Glutamatergic neuron (in vitro differentiated cells): ENCODE measurements at places on chromosomes 11 and 22. TPM values are rescaled to one million over a fixed set of nuclear protein-coding genes. Genes with fewer than 3 reads are reported as not detected.
A peak's percentile ranks its signal among the peaks of the same experiment; 100 is the strongest.

DNA sequence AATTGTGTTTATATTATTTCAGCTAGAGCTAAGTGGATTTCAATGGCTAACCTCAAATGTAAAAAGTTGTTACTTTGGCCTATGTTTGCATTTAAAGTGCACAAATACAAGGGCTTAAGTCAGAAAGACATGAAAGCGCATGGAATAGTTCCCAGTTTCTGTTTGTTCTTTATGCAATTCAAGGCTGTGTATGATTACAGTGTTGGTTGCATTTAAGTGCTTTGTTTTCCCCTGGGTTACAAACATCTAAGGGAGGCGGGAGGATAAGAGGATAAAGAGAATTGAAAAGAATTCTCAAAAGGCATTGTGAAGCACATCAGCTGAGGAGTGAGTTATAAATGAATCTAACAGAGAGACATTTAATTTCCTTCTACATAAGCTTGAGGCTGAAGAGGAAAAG, 453.4 kb downstream of the NTM start:
- no peak overlapping the region for H3K27ac ChIP-seq
- no peak overlapping the region for H3K4me3 ChIP-seq
- no peak for DNase-seq
- H3K4me1 ChIP-seq: peaks cover 4% of the 10 kb centered on the region
- H3K36me3 ChIP-seq: no peaks in the 10 kb centered on the region

GRCh38 chr22:31818481-31819392, 64.9 kb downstream of the DEPDC5 start:
- H3K27me3 ChIP-seq: no peaks in the 10 kb centered on the region
- H3K27ac ChIP-seq: no peak overlapping the region
- H3K4me3 ChIP-seq: no peak overlapping the region
- no peaks in the 10 kb centered on the region for H3K36me3 ChIP-seq
- DNase-seq: no peak
- no peaks in the 10 kb centered on the region for H3K4me1 ChIP-seq

ARHGAP20 gene
- not detected for total RNA-seq

- peak overlapping the region; percentile 6 for H3K27ac ChIP-seq
- DNase-seq: no peak
- H3K27me3 ChIP-seq: peaks cover 7% of the 10 kb centered on the region
- no peak overlapping the region for H3K4me3 ChIP-seq
Observed at GRCh38 chr22:49869845-49870712, 16.4 kb downstream of the ZBED4 start.

DNA sequence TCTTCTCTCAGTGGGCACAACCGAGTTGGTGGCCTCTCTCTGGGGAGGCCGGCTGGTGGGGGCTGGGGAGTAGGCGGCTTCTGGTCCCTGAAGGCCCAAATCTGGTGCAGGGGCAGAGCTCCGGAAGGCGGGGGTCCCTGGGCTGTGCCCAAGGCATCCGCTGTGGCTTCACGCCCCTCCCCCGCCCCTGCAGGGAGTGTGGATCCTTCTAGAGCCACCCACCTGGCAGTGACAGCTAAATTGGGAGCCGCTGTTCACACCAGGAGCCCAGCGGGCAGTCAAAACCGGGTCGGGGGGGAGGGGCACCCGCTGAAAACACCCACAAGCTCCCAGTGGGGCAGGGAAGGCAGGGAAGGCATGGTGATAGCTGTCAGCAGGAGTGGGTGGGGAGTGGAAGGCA, 4.6 kb upstream of the RTN4R start:
- no peak overlapping the region for H3K4me3 ChIP-seq
- peaks cover 11% of the 10 kb centered on the region for H3K27me3 ChIP-seq
- no peak overlapping the region for H3K27ac ChIP-seq
- no peak for DNase-seq
- H3K4me1 ChIP-seq: peaks cover 20% of the 10 kb centered on the region

DNAJB7 gene
- total RNA-seq: not detected

WNT7B gene
- 0.37 TPM for total RNA-seq

GPHA2 gene
- total RNA-seq: not detected

MYOD1 gene
- total RNA-seq: not detected

- no peaks in the 10 kb centered on the region for H3K27me3 ChIP-seq
- H3K36me3 ChIP-seq: no peaks in the 10 kb centered on the region
- DNase-seq: no peak
- no peak overlapping the region for H3K4me3 ChIP-seq
- H3K27ac ChIP-seq: no peak overlapping the region
Observed at GRCh38 chr11:127965939-127966668, 621.3 kb downstream of the ETS1 start.

GRCh38 chr11:61916737-61917333, 531 bp downstream of the RAB3IL1 start:
- H3K4me1 ChIP-seq: no peaks in the 10 kb centered on the region
- peak; percentile 14 for DNase-seq

OR52E2 gene
- total RNA-seq: not detected

- no peak overlapping the region for H3K4me3 ChIP-seq
- H3K4me1 ChIP-seq: no peaks in the 10 kb centered on the region
- H3K36me3 ChIP-seq: no peaks in the 10 kb centered on the region
- no peak overlapping the region for H3K27ac ChIP-seq
- H3K27me3 ChIP-seq: peaks cover 3% of the 10 kb centered on the region
- DNase-seq: no peak
Observed at GRCh38 chr11:67689178-67689577, 14.8 kb upstream of the ALDH3B2 start.

DNA sequence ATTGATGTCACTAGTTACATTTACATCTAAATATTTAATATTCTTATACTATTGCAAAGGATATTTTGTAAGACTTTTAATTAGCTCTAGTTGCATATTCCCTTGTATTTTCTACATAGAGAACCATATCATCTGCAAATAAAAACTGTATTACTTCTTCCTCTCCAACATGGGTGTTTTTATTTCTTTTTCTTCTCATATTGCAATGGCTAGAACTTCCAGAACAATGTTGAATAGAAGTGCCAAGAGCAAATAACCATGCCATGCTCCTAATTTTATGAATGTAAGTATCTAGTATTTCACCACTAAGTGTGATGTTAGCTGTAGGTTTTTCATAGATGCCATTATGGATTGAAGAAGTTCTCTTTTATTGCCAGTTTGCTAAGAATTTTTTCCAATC, 321.8 kb upstream of the NCAM1 start:
- H3K27ac ChIP-seq: no peak overlapping the region
- H3K36me3 ChIP-seq: peaks cover 24% of the 10 kb centered on the region
- H3K4me1 ChIP-seq: peaks cover 4% of the 10 kb centered on the region
- DNase-seq: no peak

PTPRCAP gene
- 2.1 TPM for total RNA-seq

APOA4 gene
- not detected for total RNA-seq

GRCh38 chr22:35046744-35047462, 19.1 kb upstream of the ISX start:
- H3K27me3 ChIP-seq: no peaks in the 10 kb centered on the region
- H3K36me3 ChIP-seq: no peaks in the 10 kb centered on the region
- H3K4me3 ChIP-seq: no peak overlapping the region
- no peak overlapping the region for H3K27ac ChIP-seq
- DNase-seq: no peak

GRCh38 chr22:46250783-46251125, 661 bp upstream of the CDPF1 start:
- H3K4me1 ChIP-seq: no peaks in the 10 kb centered on the region
- peak overlapping the region; percentile 48 for H3K27ac ChIP-seq
- H3K4me3 ChIP-seq: peak overlapping the region; percentile 85
- H3K36me3 ChIP-seq: no peaks in the 10 kb centered on the region

SNX32 gene
- 14.7 TPM for total RNA-seq

- H3K27ac ChIP-seq: no peak overlapping the region
- H3K27me3 ChIP-seq: no peaks in the 10 kb centered on the region
- no peak overlapping the region for H3K4me3 ChIP-seq
- H3K4me1 ChIP-seq: no peaks in the 10 kb centered on the region
- no peak for DNase-seq
Observed at GRCh38 chr11:112564228-112564955, 303.7 kb upstream of the PLET1 start.
